ENCODE measurements at places on chromosomes 1 and 21.

GRCh38 chr1:212089560-212090163, 54.1 kb downstream of the DTL start:
- no peak for DNase-seq

- DNase-seq = peak; percentile 59
Measured at GRCh38 chr1:28091043-28091781, 2.8 kb upstream of the EYA3 start.

DNA sequence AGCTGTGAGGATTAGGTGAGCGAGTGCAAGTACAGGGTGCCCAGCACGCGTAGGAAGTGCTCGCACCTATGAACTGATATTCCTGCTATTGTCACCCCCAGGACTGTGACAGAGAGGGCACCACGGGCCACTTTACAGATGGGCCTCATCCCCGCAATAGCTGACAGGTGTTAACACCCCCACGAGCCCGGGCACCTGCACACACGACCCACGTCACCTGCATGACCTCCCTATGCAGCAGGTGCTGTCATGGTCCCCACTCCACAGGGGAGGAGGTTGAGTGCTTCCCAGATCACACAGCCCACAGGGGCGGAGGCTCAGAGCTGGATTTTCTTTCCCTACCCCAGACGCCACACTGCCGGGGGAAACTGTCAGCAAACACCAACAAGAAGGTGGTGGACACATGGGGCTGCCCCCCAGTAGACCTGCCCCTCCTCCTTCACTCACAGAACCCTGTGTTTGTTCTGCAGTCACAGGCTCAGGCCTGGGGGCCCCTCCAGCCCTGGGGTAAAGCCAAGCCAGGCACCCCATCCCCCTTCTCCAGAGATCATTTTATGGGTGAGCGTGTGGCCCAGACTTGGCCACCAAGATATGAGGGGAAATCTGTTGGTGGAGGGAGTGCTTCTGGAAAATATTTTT, 465.5 kb downstream of the MATN1 start:
- no peak for DNase-seq

DNA sequence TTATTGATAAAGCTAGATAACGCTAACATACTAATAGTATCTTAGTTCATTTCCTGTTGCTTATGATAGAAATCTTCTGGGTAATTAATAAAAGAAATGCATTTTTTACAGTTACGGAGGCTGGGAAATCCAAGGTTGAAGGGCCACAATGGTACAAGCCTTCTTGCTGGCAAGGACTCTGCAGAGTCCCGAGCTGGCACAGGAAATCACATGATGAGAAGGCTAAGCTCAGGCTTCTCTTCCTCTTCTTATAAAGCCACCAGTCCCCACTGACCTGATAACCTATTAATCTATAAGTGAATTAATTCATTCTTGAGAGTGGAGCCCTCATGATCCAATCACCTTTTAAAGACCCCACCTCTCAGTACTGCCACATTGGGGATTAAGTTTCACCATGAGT, 82.6 kb downstream of the GPR161 start:
- no peak for DNase-seq

DNA sequence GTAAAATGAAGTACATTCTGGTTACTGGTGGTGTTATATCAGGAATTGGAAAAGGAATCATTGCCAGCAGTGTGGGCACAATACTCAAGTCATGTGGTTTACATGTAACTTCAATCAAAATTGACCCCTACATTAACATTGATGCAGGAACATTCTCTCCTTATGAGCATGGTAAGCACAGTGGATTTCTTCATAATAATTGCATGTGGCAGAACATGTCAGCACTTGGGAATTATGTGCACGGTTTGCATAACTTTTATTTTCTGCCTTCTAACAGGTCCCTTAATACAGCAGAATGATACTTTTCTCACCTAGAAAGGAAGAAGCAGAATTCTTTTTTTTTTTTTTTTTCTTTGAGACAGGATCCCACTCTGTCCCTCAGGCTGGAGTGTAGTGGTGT, 3.8 kb downstream of the CTPS1 start:
- DNase-seq = no peak

DNA sequence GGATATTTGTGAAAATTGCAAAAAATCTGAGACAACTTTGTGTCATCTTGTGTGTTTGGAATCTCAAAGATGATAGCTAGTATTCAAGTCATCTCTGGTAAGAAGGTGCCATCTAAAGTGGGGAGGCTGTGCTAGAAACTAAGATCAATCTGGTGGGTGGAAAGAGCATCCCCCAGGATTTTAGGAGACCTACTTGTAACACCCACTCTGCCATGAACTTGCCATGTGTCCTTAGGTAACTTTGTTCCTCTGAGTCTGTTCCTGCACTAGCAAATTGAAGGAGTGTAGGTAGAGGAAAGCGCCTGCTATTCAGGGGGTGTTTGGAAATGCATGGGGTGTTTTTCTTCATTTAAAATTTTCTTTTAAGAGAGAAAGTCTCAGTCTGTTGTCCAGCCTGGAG, 24.4 kb downstream of the LGR6 start:
- DNase-seq = no peak

DNA sequence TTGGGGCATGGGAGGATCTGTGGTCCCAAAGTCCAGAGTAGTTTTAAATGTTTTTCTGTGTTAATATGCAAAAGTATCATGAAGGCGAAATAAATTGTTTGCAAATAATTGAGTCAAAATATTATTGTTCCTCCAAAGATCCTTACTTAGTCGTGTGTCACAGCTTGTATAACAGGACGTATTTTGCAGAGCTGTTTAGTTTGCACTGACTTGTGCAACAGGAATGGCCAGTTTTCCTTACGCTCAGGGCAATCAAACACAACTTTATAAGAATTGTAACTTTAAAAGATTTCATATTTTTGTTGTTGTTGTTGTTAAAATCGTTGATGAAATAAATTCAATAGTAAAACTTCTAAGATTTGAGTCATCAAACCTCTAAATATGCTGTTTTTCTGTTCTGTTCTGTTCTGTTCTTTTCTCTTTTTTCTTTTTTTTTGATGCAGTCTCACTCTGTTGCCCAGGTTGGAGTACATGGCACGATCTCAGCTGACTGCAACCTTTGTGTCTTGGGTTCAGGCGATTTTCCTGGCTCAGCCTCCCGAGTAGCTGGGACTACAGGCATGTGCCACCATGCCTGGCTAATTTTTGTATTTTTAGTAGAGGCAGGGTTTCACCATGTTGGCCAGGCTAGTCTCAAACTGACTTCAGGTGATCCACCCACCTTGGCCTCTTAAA, 60.6 kb downstream of the UCK2 start:
- no peak for DNase-seq

GRCh38 chr1:204266504-204267034, 52.8 kb upstream of the GOLT1A start:
- no peak for DNase-seq

DNA sequence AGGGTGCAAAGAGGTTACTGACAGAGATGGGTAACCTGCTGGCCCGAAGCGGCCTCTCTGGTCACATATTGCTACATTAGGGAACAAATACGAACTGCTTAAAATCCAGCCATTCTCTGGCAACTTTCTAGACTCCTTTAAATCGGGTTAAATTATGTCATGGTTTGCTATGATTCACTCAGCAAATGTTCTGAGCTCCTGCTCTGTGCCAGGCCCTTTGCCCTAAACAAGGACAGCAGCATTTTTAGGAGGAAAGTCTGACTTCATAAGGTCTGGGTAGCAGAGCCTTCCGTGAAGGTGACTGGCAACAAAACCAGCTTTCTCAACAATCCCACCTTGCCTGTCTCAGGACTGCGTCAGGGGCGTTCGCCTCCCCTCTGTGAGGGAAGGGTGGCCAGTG, 15.4 kb downstream of the ZP4 start:
- DNase-seq = no peak

- DNase-seq = no peak
Measured at GRCh38 chr1:212696721-212697331, 2.8 kb downstream of the BATF3 start.

GRCh38 chr1:212557739-212558692, 50.5 kb upstream of the ATF3 start:
- peak; percentile 48 for DNase-seq

- no peak for DNase-seq
Measured at GRCh38 chr1:72521659-72522058, 239.3 kb upstream of the NEGR1 start.

- no peak for DNase-seq
Measured at GRCh38 chr1:67459068-67459467, 28.9 kb upstream of the SERBP1 start.

All from anterior cingulate cortex (tissue), 58 donors.